Fibroblast of skin of right biceps (primary cell): ENCODE measurements at places on chromosomes 6 and 20.

DNA sequence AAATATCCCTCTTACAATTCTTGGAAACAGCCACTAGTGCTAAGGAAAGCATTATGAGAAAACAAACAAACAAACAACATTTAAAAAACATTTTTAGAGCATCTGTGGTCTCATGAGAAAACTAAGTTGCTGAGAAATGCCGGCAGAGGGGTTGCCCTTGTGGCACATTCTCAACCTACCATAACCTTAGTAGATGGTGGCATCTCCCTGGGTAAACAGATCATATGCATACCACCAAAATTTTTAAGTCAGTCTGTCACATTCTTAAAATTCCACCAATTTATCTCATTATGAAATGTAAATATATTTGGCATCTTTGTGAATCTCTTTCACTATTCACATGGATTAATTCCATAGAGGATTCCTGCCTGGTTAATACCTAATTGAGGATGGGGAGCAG, 575.7 kb upstream of the MARCKS start:
- DNase-seq: peak; percentile 48

GRCh38 chr6:160122744-160123143, 1.1 kb downstream of the SLC22A1 start:
- peak; percentile 6 for DNase-seq

DNA sequence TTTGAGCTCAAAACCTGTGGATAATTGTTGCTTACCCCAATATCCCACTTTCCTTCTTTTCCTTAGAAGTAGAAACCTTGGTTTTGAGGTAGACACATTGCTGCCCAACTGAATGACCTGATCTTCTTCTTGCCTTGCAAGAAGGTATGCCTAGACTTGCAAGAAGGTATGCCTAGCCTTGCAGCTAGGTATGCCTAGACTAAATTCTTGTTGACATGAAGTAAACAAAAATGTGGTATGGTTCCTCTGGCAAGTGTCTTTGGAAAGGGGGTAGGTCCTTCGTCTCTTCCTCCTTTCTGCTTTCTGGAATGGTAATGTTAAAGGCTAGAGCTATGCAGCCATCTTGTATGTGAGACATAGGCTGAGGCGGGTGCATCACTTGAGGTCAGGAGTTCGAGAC, 129.2 kb downstream of the GMPR start:
- no peak for DNase-seq

GRCh38 chr20:60700728-60701127, 551.3 kb upstream of the CDH4 start:
- no peak for DNase-seq

- no peak for DNase-seq
Observed at GRCh38 chr6:160767647-160768019, 65.6 kb downstream of the PLG start.

DNA sequence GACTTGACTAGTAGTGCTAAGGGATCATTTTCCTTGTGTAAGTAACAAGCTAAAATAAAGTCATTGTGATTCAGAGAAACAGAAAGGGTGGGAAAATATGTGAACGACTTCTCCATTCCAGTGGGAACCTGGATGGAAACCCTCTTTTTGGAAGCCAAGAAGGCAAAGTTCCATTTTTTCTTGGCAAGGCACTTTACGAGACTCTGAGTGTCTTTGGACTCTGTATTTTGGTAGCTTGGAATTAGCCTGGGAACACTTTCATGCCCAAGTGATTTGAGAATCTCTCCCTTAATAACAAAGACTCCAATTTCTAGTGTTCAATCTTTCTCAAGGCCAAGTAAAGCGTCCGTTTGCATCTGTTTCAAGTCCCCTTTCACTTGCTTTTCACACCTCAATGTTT, 100.5 kb upstream of the SASH1 start:
- peak; percentile 22 for DNase-seq

- DNase-seq: no peak
Observed at GRCh38 chr6:102204351-102204750, 810.8 kb downstream of the GRIK2 start.

- DNase-seq: no peak
Observed at GRCh38 chr6:33172688-33173534, 19.4 kb downstream of the COL11A2 start.
